ENCODE measurements at places on chromosomes 16 and 17. TPM values are rescaled to one million over a fixed set of nuclear protein-coding genes. Genes with fewer than 3 reads are reported as not detected.

DNA sequence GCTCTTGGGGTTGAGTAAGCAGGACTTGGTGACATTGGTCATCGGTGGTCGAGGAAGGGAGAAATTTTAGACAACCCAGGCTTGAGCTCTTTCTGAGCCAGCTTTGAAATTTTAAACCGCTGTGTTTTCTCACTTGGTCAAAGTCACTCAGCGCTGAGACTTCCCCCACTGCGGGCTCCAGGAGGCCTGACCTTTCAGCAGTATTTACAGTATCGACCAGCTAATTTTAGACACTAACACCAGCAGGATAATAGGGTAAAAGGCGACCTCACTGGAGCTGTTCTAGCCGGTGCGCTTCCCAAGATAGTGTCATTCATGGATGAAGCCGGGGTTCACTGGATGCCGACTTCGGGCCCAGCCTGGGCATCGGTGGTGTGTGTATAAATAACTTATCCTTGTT lies 29.7 kb upstream of the WSCD1 start:
- no peaks in the 10 kb centered on the region for H3K27me3 ChIP-seq
- H3K36me3 ChIP-seq, result no peaks in the 10 kb centered on the region
- no peak overlapping the region for H3K27ac ChIP-seq
- no peak overlapping the region for H3K4me3 ChIP-seq
- H3K4me1 ChIP-seq, result no peaks in the 10 kb centered on the region
- no peak for DNase-seq

DNA sequence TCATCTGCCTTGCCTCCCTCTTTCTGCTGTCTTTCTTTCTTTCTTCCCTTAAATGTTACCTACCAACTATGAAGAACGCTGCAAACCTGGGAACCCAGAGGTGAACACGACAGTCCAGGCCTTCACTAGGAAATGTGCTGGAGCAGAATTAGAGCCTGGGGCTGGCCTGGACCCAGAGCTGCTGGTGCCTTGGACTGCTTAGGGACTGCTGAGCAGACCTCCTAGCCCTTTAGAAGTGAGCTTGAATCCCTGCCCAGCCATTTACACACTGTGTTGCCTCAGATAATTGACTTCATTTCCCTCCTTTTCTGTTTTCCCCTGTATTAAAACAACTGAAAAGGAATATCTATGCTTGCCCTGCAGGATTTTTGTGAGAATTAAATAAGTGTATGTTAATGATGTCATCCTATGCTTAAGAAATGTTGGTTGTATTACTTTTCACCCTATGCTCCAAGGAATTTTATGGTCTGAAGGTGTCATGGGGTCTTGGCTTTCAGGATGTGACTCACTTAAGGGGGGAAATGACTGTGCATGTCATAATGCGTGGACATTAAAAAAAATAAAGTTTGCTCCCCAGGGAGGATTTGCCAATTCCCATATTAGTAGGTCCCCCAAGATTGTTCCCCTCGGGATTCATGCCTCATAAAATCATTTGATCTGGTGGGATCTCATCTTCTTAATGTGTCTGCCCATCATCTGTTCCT lies 11.5 kb downstream of the CDH13 start:
- no peak for DNase-seq
- no peaks in the 10 kb centered on the region for H3K36me3 ChIP-seq
- H3K27me3 ChIP-seq, result no peaks in the 10 kb centered on the region
- H3K27ac ChIP-seq, result no peak overlapping the region
- peaks cover 31% of the 10 kb centered on the region for H3K4me1 ChIP-seq

Gene CDH15
- total RNA-seq, result not detected

- no peak overlapping the region for H3K4me3 ChIP-seq
- DNase-seq, result no peak
- no peaks in the 10 kb centered on the region for H3K36me3 ChIP-seq
- H3K27ac ChIP-seq, result no peak overlapping the region
Measured at GRCh38 chr16:78271981-78272380, 172.5 kb downstream of the WWOX start.

Gene KCNJ2
- total RNA-seq, result 0.70 TPM

Gene TMEM11
- total RNA-seq, result 39.1 TPM

Gene RCVRN
- total RNA-seq, result not detected
